Endothelial cell (in vitro differentiated cells): ENCODE measurements at places on chromosomes 7 and 10.
A peak's percentile ranks its signal among the peaks of the same experiment; 100 is the strongest.

DNA sequence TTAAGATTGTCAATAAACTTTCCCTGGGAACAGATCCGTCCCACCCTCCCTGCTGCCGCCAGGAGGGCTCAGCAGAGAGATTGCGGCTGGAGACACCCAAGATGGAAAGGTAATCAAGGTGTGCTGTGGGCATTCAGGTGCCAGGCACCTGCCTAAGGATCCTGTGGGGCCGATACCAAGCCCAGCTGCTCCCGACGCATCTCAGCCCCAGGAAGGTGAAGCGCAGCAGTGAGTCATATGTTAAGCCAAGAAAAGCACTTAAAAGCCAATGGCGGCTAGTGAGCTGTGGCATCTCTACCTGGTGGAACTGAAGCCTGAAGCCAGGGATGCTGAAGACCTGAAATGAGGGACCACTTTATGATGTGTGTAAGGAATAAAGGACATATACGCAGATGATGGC is 6.1 kb downstream of the WDR86 start:
- no peak for DNase-seq

DNA sequence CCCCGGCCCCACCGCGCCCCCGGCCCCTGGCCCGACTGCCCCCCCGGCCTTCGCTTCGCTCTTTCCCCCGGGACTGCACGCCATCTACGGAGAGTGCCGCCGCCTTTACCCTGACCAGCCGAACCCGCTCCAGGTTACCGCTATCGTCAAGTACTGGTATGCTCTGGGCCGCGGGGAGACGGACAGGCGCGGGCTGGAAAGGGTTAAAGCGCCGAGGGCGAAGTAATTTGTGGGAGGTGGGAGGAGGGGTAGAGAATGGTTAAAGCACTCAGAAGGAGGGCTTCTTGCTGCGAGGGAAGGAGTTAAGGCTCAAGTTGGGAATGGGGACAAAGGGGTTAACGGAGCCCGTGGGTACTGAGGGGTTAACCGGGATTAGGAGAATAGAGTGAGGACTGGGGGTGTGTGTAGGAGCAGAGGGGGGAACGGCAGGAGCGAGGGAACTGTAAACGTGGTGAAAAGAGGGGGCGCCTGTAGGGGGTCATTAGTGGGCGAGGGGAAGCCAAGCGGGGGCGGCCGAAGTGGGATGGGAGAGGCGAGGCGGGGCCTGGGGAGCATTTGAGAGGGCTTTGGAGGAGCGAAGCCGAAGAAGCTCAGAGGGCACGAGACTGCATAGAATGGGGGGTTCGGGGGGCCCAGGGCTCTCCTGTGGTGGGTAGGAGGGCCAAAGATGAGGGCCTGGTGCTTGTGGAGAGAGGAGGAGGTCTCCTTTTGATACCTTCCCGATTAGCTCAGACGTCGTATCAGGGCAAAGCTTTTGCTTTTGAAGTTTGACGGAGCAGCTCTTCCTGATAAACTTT is 605 bp downstream of the SUFU start:
- peak; percentile 33 for DNase-seq

DNA sequence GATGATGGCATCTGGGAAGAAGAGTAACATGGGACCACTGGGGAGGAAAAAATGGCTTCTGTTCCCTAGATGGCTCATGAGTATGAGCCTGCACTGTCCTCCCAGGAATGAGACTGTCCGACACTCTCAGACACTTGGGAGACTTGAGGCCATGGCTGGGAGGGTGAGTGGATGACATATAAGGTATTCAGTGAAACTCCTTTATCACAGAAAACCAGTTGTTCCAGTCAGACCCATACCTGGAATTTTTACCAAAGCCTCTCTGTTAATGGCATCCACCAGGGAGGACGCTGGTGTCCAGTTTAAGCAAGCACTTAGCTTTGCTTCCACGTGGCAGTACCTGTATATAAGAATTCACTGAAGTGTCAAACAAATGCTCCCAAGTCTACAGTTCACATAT is 116.7 kb upstream of the C10orf90 start:
- DNase-seq: no peak

DNA sequence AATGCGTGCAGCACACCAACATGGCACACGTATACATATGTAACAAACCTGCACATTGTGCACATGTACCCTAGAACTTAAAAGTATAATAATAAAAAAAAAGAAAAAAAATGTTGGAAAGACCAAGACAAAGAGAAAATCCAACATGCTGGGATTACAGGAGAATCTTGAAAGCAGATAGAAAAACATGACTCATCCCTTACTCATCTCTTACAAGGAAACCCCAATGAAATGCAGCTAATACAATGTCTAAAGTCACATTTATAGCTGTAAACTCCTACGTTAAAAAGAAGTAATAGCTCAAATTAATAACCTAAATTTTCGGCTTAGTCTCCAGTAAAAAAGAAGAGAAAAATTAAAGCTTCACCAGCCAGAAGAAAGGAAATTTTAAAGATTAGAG is 47.5 kb upstream of the DGKB start:
- DNase-seq: no peak

- no peak for DNase-seq
These were observed 123.1 kb upstream of the MACROH2A2 start for GRCh38 chr10:69929575-69929974.

- DNase-seq: no peak
These were observed 120.2 kb downstream of the STRA8 start for GRCh38 chr7:135353832-135354231.

- no peak for DNase-seq
These were observed 319.6 kb downstream of the GRID1 start for GRCh38 chr10:86046845-86047460.

GRCh38 chr7:135490783-135491182 is 19.1 kb downstream of the CNOT4 start:
- no peak for DNase-seq

GRCh38 chr10:86262688-86263181 is 103.9 kb downstream of the GRID1 start:
- DNase-seq: no peak
